Fibroblast of skin of right quadriceps (primary cell): ENCODE measurements at places on chromosomes 2 and 18.
A peak's percentile ranks its signal among the peaks of the same experiment; 100 is the strongest.

- no peak for DNase-seq
Observed at GRCh38 chr2:162574615-162575452, 230.9 kb downstream of the GCA start.

DNA sequence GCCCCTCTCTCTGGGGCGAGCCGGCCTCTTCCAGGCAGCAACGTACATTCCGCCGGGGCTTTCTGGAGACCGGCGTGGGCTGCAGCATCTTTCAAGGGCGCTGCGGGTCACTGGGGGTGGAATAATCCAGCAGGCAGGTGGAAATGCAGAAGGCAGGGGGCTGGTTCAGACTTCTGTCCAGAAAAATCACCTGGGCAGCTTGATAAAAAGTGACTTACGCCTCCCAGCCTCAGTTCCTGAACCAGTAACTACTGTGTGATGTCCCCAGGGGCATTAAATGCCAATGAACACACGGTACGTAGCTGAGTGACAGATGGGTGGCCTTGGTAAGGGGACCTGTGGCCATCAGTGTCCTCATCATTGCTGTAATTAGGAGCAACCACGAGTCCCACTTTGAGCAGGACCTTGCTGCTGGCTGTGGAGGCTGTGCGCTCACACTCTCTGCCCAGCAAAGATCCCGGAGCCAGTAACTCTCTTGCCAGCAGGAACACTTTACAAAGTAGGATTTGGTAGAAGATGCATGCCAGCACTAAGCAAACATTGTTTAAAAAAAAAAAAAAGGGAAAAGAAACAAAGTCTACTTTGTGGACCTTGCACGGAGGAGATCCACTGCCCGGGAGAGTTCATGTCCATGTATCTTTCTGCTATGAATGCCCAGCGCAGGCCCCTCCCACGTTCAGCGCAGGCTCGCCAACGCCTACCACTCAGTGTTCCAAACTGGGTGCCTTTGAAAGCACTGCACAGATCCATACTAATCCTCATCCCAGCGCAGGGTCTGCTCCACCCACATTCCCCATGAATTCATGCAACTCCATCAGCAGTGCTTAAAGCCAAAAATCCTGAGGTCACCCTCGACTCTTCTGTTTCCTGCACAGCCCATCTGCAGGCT is 177.3 kb downstream of the HDAC4 start:
- DNase-seq, result peak; percentile 85

GRCh38 chr2:42886921-42887320 is 94.5 kb upstream of the HAAO start:
- no peak for DNase-seq

GRCh38 chr2:86772611-86773010 is 18.1 kb downstream of the CD8A start:
- DNase-seq, result no peak

- peak; percentile 68 for DNase-seq
Observed at GRCh38 chr2:85433511-85434089, 15.1 kb downstream of the SH2D6 start.

- DNase-seq, result no peak
Observed at GRCh38 chr2:129734343-129735034, 245.0 kb upstream of the RAB6C start.

GRCh38 chr18:27005589-27005988 is 140.1 kb upstream of the AQP4 start:
- peak; percentile 1 for DNase-seq

DNA sequence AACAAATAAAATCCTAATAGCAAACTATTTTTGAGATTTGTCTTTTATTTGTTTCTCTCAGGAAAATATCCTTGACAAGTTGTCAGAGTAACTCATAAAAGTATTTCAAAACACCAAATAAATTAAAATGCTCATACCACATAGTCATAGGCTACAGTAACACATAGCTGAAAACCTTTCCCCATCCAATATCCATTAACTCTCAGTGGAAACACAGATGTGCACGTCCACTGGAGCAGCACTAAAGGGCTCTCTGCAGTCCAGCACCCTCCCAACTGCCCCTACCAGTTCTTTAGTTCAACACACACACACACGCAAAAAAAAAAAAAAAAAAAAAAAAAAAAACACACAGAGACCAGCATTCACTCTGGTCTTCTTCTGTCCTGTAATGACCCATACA is 879 bp upstream of the XDH start:
- no peak for DNase-seq

DNA sequence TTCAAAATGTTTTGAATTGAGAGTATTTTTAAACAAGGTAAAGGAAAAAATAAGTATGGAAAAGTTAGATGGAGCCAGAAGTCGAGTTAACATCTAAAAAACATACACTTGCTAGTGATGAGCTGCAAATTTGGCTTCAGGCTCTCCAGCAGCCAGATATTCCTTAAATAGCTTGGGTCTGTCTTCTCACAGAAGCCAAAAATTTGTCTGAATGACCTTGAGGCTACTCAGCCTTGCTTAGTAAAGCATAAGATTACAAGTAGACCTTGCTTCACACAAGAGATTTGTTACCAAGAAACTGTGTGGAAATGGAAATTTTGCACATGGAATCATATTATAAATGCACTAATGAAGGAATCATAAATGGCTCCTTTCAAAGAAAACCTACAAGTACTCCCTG is 40.8 kb upstream of the GRB14 start:
- no peak for DNase-seq

DNA sequence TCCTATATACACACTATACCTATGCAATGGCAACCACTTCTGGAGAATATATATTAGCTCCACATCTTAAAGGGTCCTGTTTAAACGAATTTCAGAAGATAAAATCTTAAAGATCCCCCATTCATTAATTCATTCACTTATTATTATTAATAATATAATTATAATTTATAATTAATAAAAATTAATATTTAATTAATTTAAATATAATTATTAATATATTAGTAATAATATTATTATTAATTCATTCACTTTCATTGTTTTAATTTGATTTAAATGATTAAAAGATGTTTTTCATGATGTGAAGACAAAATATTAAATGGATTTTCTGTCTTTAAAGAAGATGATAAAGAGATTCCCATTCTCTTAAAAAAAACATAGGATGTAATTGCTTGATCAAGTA is 21.1 kb downstream of the NFU1 start:
- DNase-seq, result no peak

DNA sequence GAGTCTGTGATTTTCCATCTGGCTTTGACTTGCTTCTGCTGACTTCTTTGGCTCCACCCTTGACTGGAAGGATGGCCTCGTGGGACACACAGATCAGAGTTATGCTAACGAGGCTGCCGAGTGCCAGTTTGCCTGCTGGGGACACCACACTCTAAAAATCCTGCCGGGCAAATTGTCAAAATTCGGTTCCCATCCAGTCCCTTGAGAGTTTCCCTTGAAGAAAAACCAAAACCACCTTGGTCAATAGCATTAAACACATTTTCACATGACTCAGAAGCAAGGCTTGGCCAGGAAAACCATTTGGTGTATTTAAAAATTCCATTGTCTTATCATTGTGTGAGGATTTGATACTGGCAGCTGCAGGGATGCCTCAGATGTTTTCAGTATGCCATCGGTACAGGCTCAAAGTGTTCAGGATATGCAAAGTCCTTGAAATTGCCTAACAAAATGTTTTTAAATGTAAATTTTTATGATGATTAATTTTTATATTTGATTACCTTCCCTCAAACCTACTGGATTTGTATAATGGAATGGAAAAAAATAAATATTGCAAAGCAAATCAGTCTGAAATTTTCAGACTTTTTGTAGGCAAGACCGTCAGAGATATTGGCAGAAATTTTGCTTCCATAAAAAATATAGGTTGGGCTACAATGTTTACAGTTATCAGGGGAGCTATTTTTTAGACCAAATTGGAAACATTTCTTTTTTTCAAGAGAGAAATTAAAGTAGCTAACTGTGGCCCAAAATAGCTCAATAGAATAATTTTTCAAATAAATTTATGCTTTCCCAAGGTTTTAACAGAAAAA is 41.6 kb downstream of the KCNE4 start:
- DNase-seq, result peak; percentile 88

GRCh38 chr18:14930076-14930475 is 182.1 kb downstream of the ANKRD30B start:
- no peak for DNase-seq

- no peak for DNase-seq
Observed at GRCh38 chr2:161165811-161166210, 5.6 kb downstream of the TANK start.

DNA sequence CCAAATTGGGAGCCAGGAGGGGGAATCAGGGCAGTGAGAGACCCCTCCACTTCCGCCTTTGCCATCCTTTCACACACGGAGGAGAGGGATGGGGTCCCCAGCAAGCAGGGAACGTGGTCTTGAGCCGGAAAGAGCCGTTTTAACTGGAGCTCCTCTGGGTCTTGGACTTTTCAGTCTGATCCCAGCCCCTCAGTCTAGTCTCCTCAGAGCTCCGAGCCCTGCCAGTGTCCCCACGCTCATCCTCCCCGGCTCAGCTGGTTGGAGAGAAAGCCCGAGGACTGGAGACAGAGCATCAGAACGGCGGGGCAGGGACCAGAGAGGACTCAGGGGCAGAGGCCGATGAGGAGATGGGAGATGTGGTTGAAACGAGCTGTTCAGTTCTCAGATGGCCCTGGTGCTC is 26.1 kb upstream of the OTOF start:
- no peak for DNase-seq

DNA sequence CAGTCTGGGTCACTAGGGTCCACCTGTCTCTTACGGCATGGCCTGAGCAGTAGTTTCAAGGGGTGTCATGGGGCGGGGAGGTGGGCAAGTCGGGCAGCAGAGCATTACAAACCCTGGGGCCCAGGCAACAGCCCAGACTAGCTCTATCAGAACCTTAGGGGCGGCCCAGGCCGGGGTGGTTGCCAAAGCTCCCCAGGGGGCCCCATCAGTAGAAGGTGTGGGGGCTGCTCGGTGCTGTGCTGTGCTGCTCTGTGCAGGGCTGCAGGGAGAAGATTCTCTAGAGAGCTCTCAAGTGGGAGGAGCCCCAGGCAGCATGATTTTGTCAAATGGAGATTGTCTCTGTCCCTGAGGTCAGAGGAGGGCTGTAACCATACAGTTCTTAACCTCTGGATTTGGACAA is 36.4 kb upstream of the SLC14A1 start:
- DNase-seq, result no peak

DNA sequence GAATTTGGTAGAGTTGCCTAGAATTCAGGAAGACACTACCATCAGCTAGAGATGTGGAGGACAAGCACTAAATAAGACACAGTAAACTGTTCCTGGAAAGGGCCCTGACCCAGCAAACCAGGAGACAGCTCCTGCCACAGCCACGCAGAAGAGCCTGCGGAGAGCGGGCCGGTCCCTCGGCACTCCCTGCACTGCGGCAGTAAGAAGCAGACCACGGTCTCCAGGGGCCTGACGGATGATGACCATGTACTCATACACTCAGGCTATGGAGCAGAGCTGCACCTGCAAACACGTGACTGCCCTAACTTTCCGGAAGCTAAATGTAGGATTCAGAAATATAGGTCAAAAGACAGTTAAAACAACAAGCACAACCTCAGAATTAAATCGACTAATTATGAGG is 72.9 kb downstream of the ZNF516 start:
- DNase-seq, result no peak

DNA sequence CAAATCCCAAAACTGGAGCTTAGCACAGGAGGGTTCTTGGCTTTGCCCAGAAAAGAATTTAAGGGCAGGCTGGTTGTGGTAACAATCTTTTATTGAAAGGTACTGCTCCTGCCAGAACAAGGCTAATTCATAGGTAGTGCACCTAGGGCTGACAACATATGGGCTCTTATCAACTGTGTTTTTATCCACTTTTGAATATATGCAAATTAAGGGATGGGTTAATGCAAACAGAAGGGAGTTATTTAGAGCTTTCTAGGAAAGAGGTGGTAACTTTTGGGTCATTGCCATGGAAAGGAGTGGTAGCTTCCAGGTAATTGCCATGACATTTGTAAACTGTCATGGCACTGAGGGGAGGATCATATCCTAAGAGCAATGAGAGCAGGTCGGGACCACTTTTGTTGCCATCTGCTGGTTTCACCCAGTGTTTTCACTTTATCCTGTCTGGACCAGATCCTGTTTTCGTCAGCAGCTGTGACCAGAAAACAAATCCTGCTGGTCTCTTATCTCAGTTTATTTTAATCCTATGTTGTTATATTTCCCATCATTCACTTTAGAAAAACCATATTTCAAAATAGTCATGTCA is 981 bp downstream of the C2orf66 start:
- DNase-seq, result no peak

DNA sequence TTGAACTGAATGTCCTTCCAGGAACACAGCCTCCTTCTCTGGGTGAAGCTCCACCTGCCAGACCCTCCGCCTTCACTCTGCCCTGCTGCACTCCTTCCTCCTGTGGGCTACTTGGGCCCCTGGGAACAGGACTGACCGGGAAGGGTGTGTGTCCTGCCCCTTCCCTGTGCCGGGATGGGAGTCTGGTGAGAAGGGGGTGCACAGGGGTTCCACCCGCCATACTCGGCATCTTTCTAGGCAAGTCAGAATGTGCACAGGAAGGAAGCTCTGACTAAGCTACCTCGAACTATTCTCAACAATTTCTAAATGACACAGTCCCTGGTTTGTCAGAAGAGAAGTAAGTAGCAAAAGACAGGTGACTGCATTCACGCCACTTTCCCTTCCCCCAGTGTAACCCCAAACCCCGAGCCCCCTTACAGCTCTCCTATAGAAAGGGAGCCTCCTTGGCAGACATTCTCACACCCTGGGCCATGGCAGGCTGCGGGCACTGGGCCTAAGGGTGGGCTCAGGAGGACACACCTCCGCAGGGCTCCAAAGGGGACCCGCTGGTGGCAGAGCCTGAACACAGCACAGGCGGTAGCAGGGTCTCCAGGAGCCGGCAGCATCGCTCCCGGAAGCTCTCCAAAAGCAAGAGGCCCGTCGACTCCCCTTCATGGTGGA is 184.1 kb downstream of the HDAC4 start:
- no peak for DNase-seq

DNA sequence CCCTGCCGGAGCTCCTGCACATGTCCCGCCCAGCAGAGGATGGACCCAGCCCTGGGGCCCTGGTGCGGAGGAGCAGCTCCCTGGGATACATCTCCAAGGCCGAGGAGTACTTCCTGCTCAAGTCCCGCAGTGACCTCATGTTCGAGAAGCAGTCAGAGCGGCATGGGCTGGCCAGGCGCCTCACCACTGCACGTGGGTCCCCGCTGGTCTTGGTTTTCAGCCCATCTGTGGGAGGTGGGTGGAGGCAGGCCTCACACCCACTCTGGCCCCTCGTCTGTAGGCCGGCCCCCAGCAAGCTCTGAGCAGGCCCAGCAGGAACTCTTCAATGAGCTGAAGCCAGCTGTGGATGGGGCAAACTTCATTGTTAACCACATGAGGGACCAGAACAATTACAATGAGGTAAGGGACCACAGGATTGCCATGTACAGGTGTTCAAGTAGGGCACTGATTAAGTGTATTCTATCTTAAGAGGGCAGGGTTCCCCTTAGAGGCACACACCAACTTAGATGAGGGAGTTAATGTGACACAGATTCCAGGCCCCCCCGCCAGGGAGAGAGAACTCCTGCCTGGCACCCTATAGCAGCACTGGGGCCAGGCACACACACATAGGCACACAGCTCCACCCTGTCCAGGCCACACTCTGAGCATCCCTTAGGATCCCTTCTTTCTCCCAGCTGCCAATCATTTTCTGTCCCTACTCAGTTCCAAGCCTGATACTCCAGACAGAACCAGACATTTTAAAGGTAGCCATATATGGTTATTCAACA is 5.4 kb upstream of the CHRNG start:
- DNase-seq, result no peak
